NCI-H2171 treated with DMSO at 0.1 percent for 48 hours (cell line): ENCODE measurements at places on chromosomes 12 and 14.

- DNase-seq: no peak
Measured at GRCh38 chr12:121873216-121873569, 14.5 kb upstream of the HPD start.

DNA sequence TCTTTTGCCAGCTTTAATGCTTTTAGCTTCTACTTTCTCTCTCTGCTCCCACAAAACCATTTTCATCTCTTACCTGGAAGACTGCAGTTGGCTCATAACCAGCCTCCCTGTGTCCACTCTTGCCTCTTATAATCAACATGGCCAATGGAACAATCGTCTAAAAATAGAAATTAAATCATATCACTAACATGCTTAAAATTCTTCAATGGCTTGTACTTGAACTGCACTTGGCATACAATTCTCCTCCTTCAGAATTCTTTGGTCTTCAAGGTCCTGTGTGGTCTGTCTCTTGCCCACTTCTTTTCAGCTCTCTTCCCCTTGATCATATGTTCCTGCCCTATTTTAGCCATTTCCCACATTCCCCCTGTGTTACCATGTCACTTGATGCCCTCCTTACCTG lies 342.2 kb downstream of the ATP23 start:
- DNase-seq: no peak

- no peak for DNase-seq
Measured at GRCh38 chr12:124513297-124513867, 54.0 kb downstream of the NCOR2 start.

GRCh38 chr12:103884316-103884715 lies 43.3 kb upstream of the NT5DC3 start:
- DNase-seq: peak; percentile 77

- DNase-seq: no peak
Measured at GRCh38 chr14:77848031-77848430, 48.1 kb downstream of the ADCK1 start.

- DNase-seq: no peak
Measured at GRCh38 chr12:115096588-115097397, 412.8 kb upstream of the TBX3 start.

- no peak for DNase-seq
Measured at GRCh38 chr12:51926718-51927117, 19.4 kb downstream of the ACVRL1 start.

GRCh38 chr12:14357486-14357885 lies 8.0 kb upstream of the ATF7IP start:
- DNase-seq: no peak

DNA sequence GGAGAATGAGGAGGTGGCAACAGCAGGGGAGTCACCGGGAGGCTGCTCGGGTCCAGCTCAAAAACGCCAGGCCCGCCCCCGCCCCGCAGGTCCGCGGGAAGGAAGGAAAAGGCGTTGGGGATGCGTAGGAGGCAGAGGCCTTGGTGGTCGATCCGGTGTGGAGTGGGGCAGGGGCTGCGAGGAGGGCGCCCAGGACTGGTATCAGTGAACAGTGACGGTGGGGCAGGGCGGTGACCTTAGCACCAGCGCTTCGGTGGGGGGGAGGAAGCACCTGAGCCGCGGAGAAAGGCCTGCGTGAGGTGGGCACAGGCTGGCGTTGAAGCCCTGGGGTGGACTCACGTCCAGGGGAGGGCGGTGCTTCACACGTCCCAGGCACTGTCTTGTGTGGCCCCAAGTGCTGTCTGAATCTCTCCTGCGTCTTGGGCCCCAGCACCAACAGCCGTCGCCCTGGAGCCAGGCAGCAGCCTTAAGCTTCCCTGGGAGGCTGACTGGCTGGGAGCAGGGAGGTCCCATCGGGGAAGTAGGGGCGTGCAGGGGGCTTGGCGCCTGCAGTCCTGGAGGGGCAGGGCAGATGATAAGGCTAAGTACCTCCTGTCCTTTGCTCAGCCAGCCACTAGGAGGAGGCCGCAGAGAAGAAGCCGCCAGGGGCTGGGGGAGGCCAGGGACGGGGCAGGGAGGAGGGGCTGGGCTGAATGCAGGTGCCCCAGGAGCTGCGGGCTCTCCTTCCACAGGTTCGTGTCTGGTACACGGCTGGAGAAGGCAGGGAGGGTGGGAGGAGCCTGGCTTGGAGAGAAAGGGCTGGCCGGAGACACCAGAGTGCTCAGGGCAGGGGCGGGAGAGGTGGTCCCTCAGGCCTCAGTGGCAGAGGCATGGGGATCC lies 26.5 kb downstream of the ZBTB42 start:
- peak; percentile 68 for DNase-seq

GRCh38 chr14:23033251-23033727 lies 1.4 kb downstream of the PSMB5 start:
- DNase-seq: no peak

GRCh38 chr12:89862511-89863445 lies 154.1 kb upstream of the ATP2B1 start:
- no peak for DNase-seq

DNA sequence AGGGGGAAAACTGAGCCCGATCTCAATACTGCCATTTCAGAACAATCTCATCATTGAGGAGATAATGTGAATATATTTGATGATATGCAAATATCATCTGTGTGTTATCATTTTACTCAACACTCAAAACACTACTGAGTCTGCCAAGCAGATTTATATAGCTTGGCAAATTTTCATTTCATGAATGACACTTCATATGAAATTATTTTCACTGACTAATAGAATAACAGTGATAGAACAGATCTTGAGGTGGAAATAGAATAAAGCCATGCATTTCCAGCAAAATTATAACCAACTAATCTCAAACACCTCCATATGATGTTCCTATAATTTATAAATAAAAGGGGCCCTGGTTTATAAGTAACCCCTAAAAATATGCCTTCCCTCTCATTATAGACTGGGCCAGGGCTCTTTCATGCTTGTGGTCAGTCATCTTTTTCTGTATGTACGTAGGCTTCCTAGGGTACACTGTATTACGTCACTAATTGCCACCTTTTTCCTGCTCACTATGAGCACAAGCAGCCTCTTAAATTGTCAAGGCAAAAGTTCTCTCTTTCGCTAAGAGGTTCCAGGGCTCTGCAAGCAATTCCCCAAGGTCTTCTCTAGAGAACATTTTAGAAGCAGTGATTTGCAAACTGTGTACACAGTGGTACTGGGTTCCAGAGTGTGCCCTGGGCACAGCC lies 197.1 kb upstream of the FOXN3 start:
- peak; percentile 23 for DNase-seq

DNA sequence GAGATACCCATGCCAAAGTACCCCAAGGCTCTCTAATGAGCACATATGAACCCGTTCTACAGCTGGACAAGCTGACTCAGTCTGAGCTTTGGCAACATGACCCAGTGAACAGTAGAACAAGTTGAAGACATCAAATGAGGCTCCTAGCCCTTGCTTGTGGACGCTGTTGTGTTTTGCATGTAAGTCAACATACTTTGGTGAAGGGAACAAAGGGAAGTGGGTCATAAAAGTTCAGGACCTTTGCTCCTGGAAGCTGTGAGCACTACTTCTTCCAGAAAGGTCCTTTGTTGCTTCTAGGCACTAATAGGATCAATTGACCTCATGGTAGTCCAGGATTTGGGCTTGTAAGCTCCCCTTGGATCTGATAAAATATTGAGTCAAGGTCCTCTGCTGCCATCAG lies 613.5 kb upstream of the TBX3 start:
- no peak for DNase-seq

DNA sequence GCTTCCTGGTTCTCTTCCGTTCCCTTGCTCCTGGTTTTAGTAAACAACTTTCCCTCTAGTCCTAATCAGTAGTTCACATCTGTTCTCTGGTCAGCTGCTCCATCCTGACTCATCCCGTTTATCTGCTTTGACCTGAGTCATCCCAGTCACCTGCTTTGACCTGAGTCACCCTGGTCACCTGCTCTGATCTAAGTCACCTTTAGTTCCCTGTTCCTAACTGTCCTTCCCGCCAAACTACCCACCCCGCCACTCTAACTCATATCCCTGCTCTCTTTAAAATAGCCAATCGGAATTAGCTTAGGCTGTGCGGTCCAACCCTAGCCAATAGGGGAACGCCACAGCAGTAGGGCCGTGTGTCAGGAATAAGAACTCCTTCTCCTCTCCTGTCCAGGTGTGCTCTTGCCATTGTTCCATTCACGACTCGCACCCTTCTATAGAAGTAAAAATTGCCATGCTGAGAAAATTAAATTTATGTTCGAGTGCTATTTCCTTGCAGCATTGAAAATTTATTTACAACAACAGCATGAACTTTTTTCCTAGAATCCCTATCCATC lies 3.1 kb upstream of the ANKRD33 start:
- DNase-seq: no peak

DNA sequence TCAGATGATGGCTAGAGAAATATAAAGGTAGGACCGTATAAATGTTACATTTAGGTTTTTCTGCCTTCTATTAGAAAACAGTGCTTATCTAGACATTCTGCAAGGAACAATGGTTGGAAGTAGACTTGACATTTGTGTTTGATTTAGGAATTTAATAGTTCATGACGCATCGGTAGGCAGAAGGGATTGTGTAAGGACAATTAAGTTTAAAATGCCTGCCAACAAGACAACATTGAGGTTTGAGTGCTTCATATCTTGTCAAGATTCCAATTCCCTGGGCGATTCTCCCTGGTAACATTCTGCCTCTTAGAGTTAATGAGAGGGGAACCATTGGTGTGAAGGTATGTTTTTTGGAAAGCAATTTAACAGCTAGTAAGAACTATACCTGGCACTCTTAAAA lies 186.8 kb upstream of the RBM19 start:
- no peak for DNase-seq

DNA sequence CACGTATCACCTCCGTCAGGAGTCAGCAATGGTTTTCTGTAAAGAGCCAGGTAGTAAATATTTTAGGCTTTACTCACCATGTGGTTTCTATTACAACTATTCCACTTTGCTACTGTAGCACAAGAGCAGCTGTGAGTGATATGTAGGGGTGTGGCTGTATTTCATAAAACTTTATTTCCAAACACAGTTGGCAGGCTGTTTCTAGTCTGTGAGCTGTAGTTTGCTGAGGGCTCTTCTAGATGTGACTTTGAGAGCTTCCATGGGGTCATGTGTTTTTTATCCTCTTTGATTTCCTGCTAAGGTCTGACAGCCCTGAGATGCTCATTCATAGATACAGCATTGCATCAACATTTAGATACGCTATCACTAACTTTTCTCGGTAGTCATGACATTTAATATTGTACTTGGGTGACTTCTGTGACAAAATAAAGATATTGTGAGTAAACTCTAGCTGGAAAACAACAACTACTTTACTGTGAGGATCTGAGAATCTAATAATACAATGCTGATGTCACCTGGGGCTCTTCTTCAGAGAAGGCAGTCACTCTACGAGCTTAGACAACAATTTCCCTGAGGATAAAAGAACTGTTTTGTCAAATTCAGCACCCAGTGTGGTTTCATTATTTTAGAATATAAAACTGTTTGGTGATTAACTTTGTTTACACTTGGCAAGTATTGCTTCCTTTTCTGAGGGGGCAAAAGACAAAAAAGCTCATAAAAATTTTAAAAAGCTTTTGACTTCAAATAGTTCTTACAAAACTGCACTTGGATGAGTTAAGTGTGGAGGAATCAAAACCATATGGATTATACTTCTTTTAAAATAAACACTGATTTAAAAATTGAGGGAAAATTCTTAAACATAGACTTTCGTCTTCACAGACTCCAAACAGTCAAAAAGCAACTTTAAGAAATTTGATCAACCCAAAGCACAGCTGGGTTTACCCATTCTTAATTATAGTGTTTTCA lies 231.2 kb upstream of the DCN start:
- DNase-seq: no peak

DNA sequence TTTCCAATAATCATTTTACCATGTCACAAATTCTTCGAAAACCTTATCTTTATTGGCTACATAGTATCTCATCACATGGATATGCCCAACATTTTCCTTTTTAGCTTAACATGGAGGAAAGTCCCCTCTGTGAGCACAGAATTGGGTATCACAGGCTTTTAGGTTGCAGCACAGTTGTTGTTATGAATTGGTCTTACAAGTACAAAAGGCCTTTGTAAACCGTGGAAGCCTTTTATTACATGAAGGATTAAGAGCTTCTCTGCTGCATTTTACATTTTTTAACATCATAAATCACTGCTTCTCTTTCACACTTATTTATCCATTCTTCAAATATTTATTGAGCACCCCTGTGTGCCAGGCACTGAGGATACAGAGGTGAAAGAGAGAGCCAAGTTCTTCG lies 26.2 kb downstream of the UBE3B start:
- DNase-seq: no peak

GRCh38 chr12:57765003-57765697 lies 1.7 kb downstream of the CYP27B1 start:
- DNase-seq: peak; percentile 36

GRCh38 chr12:27787559-27787958 lies 7.5 kb upstream of the MANSC4 start:
- DNase-seq: no peak

DNA sequence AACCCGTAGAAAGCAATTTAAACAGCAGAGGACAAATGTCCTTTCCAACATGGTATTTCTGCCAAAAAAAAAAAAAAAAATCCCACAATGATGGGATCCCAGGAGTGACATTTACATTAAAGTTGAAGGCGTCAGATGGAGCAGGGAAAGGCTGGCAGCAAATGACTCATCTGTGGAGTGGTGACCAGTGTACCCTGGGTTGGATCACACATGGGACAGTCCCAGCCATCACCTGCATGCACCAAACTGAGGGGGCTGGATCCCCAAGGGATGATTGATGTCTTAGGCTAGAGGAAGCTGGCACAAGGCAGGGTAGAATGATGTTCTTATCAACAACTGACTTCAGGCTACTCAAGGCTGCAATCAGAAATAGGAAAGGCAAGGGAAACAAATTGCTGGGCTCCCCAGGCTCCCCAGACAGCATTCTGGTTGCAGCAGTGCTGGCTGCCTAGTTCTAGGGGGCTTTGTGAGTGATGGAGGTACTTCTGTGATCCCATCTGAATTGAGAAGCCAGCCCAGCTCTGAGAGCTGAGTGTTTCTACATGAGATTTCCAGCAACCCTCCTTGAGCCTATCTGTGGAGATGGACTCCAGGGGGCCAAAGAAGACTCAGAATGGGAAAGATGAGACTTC lies 117.9 kb downstream of the DPF3 start:
- no peak for DNase-seq

GRCh38 chr12:127928615-127929571 lies 338.1 kb upstream of the TMEM132C start:
- no peak for DNase-seq

DNA sequence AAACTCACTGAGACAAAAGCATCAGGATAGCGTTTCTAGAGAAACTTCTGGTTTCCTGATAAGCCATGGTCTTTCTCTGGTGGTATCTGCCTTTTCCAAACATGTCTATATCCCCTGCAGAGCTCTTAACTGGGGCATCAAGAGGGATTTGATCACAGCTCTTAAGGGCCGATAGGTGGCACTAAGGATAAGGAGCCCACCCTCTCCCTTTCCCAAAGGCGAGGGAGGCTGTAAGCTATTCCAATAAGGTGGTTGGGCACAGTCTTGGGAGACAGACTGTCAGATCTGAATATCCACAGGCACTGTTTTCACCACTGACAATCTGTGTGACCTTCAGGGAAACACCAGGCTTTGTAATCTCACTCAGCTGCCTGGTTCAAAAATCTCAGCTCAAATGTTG lies 206.0 kb downstream of the ADGRD1 start:
- no peak for DNase-seq
